ENCODE measurements at places on chromosomes 11 and 22.

DNA sequence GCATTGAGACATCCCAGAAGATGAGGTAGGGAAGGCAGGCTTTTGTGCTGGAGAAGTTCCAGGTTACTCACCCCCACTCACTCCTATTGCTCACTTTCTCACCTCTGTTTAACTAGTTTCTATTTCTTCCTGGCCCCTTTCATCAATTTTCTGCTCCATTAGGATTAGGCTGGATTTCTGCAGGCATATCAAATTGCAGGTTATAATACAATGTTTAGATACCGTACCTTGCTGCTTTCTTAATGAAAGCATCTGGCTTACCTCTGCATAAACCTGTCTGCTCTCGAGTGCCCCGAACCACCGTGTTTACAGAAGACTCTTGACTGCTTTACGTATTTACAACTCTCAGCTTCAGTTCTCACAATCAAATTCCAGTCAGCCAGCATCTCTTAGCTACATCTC lies 173.7 kb downstream of the ADAMTS15 start:
- DNase-seq = no peak

DNA sequence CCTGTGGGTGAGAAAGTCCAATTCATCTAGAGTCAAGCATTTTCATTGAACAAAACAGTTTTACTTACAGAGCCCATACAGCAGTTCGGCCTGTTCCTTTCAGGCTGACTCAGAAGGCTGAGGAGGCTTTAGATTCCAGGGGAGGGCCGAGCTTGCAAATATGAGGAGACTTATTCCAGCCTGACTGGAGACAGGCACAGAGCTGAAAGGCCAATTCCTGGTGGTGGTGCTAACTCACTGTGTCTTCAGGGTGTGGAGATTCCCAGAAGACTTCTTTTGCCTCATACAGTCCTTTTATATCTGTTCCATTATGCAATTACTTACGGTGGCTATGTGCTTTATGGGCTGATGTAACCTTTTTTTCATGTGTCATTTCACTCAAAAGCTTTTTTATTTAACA lies at the start of gene OR51E2:
OR51E2 (minus strand) TSS at position 269 of the 400 bp plus-strand sequence. CDS start 15,142 bp downstream, outside the sequence.
- peak; percentile 98 for DNase-seq

GRCh38 chr11:68340784-68341556 lies 28.6 kb downstream of the LRP5 start:
- no peak for DNase-seq

DNA sequence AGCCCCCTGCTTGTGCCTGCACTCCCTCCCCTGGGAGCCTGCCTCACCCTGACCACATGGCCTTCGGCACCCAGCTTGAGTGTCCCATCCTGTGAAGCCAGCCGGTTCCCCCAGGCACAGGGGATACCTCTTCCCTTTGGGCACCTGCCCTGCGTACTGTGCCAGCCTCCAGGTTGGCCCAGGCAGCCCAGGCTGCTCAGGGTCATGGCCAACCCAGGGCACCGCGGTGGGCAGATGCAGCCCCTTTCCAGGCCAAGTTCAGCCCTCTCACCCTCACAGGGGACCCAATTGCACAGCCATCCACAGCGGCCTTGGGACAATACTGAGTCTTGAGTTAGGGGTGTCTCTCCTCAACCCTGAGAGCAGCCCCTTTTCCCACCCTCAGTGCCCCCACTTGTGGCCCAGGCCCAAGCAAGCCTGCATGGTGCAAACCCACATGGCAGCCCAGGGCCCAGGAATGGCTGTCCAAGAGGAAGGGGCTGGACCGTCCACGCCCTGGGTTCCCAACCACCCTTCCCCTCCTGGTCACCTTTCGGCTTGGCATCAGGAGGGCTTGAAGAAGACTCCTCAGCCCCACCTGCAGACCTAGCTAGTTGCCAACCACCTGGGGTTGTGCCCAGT lies 87.7 kb downstream of the CDKN1C start:
- DNase-seq = no peak

GRCh38 chr11:34936945-34937629 lies 20.7 kb downstream of the PDHX start:
- no peak for DNase-seq

- DNase-seq = no peak
Observed at GRCh38 chr22:31843526-31843925, 89.7 kb downstream of the DEPDC5 start.

Measured in umbilical cord (tissue), 2 donors.